WTC11 (cell line): ENCODE measurements at places on chromosomes 2 and 18.

GRCh38 chr2:27428978-27429541 lies 629 bp downstream of the NRBP1 start:
- peak; percentile 84 for DNase-seq

GRCh38 chr18:30192216-30192615 lies 850.3 kb downstream of the DSC3 start:
- DNase-seq: peak; percentile 46

- DNase-seq: no peak
These were observed 74.0 kb downstream of the PMS1 start for GRCh38 chr2:189858291-189858690.

- no peak for DNase-seq
These were observed 43.3 kb upstream of the LDLRAD4 start for GRCh38 chr18:13175266-13175665.

DNA sequence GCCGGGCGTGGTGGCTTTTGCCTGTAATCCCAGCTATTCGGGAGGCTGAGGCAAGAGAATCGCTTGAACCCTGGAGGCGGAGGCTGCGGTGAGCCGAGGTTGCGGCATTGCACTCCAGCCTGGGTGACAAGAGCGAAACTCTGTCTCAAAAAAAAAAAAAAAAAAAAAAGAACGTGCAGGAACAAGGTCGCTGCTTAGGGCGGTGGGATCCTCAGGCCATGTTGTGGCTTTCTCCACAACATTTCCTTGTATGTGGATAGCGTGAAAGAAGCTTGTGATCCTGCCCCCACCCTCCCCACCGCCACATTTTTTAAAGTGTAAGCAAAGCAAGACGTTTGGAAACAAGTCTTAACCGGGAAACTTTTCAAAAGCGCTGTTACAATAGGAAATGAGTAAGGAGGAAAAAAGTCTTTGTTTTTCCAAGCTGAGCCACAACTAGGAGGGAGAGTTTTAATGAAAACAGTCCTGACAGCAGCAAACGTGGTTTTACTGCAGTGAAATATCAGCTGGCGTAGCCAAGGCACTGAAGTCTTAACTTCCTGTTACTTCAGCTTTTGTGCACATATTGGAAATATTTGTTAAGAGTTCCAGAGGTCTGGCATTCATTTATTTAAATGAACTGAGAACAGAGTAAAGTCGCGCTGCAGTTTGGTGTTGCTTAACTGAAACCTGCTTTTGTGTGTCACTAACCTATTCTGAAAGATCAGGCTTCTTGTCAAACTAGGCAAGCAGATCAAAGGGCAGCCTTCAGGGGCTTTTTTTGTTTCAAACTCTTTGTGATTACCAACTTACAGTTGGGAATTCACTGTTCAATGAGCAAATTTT lies 3.8 kb downstream of the TGIF1 start:
- DNase-seq: no peak

DNA sequence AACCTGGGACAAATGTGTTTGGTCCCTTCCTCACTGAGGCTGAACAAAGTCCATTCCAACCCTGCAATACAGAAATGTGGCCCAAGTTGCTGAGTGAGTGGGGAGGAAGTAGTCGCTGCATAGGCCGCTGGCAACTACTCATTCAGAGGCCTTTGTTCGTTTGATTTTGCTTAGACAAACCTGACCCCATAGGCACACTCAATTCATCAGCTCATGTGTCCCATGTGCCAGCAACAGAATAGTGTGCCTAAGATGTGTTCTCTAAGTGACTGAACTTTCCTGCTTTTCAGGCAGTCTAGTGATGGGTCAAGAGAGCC lies 23.0 kb downstream of the PTPN18 start:
- DNase-seq: no peak

DNA sequence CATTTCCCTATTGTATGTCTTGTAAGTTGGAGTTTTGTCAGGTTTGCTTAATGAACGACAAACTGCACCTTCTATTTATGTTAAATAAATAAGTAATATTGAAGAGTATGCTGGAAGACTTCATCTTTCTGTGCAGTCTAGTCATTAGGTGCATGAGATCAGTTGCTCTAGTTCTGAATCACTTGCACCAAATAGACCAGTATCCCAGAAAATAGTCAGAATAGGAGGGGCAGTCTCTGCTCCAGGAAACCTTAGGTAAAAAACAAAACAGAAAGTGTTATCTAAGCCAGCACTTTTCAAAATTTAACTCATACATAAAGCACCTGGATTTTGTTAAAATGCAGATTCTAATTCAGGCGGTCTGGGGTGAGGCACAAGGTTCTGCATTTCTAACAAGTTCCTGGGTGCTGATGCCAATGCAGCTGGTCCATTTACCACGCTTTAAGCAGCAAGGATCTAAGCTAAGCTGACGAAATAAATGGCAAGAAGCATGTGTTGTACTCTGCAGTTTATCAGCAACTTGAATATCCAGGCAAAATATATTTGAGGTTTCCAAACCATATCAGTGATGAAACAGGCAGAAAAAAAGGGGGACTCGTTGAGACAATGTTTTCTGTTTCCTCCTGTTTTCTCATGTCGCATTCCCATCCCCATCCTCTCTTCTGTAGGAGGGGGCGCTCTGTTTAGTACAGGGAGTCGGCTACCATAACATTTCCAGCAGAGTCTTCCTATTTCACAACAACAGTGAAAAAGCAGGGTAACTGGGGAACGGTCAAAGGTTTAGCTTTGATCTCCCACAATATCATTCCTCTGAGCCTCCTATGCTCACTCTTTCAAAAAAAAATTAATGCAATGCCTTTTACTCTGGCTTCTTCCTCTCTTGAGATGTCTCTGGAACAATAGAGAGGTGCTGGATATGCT lies 106.4 kb downstream of the MBD2 start:
- no peak for DNase-seq

DNA sequence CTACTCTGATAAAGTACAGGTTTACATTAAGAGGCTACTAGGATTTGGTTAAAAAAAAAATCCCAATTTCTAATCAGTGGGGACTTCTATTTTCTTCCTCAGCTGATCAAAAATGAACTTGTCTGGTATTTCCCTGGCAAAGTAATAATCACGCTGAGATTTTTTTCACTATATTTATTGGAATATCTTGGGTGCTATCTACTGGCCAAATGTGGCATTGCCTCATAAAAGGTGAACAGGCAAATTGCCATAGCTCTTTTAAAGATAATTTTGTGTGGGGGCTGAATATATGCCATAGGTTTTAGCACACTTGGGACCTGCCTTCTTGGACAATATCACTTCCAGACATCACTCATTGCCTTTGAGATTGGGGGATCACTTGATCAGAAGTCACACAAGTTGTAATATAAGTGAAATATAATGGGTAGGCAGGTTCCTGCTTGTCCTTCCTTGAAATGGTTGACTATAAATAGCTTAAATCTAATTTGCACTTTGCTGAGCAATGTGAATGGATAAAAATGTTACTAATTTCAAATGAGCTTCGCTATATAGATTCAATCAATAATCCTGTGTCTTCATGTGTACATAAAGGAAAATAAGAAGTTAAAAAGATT lies 7.0 kb upstream of the NXPH2 start:
- DNase-seq: no peak

- DNase-seq: no peak
These were observed 89.7 kb downstream of the LRP1B start for GRCh38 chr2:142041105-142041504.

DNA sequence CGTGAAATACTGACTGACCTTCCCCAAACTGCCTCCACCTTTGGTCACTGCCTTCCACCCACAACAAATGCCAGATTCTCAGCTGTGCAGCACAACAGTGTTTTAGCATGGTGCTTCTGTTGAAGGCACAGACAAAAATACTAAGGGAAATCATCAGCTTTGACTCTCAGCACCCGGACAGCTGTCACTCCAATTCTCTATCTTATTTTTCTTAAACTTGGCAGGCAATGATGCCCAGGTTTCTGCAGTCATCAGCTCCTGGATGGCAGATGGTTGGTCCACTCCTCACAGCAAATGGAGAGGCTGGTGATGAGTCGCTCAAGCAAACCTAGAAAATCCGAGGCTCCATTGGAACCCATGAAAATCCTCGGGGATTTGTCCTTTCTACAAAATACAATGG lies 2.9 kb upstream of the FAM124B start:
- no peak for DNase-seq

- DNase-seq: no peak
These were observed 163.3 kb downstream of the SLC39A10 start for GRCh38 chr2:195820373-195820772.

DNA sequence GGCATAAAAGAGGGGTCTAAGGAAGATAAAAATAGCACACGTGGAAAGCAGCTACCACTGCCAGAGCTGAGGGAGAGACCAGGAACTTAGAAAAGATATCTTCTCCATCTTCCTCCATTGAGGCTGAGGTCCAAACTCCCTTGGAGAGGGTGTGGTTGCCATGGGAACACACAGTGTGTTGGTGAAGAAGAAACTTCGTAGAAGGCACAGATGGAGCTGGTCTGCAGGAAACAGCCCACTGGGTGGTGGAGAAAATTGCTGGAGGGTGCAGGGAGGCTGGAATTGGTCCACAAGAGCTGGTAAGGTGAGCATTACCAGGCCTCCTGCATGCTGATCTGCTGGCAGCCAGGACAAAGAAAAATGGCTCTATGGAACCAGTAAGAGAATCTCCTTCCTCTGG lies 191.0 kb downstream of the HRH4 start:
- no peak for DNase-seq

- DNase-seq: no peak
These were observed 40.2 kb upstream of the MCFD2 start for GRCh38 chr2:46955764-46956163.

GRCh38 chr2:61775956-61776570 lies 77.8 kb downstream of the FAM161A start:
- no peak for DNase-seq

DNA sequence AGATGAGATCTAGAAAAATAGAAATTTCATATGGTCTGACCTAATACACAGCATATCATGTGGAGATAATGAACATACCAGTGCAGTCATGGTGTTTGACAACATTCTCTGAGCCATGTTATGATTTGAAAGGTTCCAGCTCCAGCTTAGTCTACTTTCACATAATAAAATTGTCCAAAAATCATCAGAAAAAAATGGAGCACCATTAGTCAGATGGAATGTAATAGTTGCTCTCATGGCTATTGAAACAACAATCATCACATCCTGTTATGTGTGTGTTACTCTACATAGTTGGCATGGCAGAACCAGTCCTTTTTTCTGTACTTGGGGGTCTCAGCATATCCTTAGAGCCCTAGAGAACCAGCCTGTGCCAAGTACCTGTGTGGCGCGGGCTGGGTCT lies 678.9 kb upstream of the FANCL start:
- DNase-seq: no peak

- no peak for DNase-seq
These were observed 205.8 kb downstream of the NDUFA10 start for GRCh38 chr2:239819091-239819973.

GRCh38 chr2:229695961-229696360 lies 18.4 kb downstream of the DNER start:
- no peak for DNase-seq

GRCh38 chr2:224202281-224202865 lies 163.3 kb upstream of the SERPINE2 start:
- DNase-seq: no peak

GRCh38 chr18:76859474-76860339 lies 37.4 kb downstream of the ZNF236 start:
- no peak for DNase-seq

- DNase-seq: no peak
These were observed 58.2 kb downstream of the KLF7 start for GRCh38 chr2:207107551-207107950.

DNA sequence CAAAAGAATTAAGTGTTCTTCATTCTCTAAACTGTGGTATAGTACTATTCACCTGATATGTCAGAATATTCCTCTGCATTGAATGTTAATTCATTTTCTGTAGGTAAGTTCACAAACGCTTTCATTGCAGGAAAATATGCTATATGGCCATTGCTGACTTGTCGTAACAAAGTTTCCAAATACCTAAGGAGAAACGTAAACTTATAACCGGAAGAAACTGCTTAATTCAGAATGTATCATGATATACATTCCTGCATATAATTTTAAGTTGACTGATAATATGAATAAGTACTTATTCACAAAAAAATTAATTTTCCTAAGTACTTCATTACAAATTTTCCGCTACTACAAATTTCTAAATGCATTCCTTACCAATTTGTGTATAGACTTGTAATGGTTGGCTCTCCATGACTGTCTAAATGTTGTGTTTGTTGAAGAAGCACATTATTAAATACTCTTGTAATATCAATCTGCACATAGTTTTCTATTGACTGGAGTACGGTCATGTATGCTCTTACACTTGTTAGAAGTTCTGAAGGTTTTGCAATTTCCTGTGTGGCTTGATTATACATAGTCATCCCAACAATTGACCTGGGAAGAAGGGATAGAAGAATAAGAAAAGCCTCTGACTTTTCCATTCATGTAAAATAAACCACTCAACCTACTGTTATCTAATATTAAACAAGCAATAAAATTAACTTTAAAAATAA lies 85.4 kb downstream of the NCKAP1 start:
- no peak for DNase-seq

- DNase-seq: no peak
These were observed 4.8 kb downstream of the VWA3B start for GRCh38 chr2:98091738-98092137.

- DNase-seq: no peak
These were observed 9.0 kb upstream of the EFR3B start for GRCh38 chr2:25032901-25033300.

GRCh38 chr2:43894743-43895142 lies 56.0 kb downstream of the ABCG8 start:
- no peak for DNase-seq

- no peak for DNase-seq
These were observed 12.7 kb downstream of the MYO1B start for GRCh38 chr2:191257934-191258333.

DNA sequence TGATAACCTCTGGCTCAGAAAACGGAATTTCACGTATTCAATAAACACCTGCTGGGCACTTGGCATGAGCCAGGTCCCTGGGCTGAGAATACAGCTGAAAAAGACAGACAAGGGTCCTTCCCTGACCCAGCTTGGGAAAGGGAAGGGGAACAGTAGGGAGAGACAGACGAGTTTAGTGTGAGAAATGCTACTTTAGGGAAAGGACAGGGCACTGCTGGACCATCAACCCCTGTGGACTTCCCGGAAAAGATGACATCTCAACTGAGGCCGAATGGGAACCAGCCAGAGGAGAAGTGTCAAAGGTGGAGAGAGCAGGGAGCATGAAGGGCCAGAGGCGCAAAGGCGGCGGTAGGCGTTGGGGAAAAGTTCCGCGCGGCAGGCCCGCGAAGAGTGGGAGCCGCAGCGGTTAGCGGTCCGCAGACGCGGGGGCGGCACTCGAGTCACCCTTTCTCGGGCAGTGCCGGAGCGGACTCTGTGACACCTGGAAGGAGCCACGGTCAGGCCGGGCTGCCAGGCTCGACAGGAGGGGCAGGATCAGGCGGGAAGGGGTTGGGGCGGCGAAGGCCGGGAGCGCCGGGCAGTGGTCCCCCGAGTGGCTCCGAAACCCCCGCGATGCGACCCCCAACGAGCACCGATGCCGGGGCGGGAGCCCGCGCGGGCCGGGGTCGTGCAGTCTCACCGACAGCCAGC lies 519 bp downstream of the TEX261 start:
- no peak for DNase-seq
